NCI-H2081 (cell line): ENCODE measurements at places on chromosomes 2 and 18.
A peak's percentile ranks its signal among the peaks of the same experiment; 100 is the strongest.

DNA sequence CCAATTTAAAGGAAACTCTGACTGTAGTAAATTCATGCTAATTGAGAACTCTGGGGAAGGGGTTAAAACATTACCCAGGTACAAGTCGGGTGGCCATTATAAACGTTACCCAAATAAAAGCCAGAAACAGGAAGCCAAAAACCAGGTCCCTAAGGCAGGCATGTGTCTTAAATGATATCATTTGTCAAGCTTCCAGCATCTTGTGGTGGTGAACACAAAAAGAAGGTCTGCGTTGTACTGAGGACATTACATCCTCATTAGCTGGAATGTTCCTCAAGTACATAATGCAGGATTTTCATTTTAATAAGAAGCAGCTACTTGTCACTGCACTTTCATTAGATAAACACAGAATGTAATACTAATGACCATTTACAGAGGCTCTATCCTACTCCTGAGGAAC lies 10.9 kb downstream of the PTGR3 start:
- no peak for DNase-seq

DNA sequence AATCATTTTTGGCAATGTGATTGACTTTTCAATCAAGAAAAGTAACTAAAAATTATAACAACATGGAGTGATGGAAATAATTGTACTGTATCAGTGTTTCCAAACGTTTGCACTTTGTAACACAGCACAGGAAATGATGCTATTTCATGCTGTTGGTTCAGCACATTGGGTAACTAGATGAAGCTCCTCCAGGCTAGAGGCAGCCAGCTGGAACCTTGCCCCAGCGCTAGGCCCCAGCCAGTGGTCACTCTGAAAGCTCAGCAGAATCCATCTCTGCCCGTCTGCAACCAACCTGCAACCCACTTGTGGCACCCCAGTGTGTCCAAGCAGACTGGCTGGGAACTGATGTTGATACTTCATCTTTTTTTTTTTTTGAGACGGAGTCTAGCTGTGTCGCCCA lies 15.3 kb downstream of the UNC50 start:
- peak; percentile 35 for DNase-seq

DNA sequence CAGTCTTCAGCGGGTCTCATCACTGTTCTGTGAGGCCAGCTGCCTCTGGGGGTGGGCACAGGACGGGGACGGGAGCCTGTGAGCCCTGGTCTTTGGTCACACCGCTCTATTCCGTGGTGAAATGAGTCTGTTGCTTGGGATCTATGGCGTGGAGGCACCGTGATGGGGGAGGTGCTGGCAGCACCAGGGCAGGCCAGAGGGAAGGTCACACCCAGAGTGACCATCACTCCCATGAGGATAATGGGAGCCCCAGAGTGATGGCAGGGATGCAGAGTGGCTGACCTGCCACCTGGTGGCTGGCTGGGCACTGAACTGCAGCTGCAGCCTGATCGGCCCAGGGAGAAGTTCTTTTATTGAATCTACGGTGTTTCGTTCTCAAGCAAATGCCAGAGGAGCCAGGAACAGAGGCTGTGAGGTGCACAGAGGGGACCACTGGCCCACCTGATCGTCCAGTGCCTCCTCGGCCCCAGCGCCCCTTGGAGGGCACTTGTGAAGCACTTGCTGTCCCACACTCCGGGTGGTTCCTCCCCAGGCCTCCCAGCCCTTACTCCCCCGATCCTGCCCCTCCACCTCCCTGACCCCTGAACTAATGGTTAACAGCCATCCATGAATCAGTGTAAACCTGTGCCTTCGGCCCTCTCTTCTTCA lies 17.9 kb downstream of the KCNIP3 start:
- no peak for DNase-seq

DNA sequence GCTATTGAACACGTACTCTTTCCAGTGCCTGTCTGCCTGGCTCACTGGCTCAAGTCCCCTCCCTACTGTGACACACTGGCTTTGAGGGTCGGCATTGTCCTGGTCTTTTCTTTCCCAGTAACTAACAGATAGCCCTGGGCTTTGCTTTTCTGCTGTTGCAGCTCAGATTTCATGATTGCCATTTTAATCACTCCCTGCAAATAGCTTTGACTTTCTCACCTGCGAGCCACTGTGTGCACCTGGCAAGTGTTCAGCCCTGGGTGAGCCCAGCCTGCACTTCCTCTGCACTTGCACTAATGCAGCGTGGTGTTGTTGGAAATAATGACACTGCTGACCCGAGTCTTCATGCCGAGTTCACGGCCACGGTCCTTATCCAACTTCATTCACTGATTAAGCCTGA lies 52.9 kb downstream of the DCDC2C start:
- peak; percentile 81 for DNase-seq

GRCh38 chr2:104856973-104857261 lies 3.0 kb downstream of the POU3F3 start:
- DNase-seq, result no peak

- DNase-seq, result no peak
Observed at GRCh38 chr2:231348704-231349373, 46.7 kb upstream of the B3GNT7 start.

DNA sequence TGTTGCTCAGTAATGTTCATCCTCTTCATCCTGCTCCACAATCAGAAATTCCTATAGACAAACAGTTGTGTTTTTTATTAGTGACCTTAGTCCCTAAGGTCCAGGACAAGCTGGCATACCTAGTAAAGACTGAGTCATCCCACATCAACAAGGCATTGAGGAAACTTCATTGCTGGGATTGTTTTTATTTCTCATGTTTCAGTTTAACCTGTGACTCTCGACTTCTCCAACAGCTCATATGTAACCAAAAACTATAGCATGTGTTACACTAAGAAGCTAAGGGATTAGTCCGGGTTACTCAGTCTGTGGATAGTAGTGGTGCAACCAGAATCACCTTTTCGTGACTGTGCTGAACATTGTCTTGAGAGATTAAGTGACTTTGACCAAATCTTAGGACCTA lies 292.1 kb downstream of the RDH14 start:
- no peak for DNase-seq

DNA sequence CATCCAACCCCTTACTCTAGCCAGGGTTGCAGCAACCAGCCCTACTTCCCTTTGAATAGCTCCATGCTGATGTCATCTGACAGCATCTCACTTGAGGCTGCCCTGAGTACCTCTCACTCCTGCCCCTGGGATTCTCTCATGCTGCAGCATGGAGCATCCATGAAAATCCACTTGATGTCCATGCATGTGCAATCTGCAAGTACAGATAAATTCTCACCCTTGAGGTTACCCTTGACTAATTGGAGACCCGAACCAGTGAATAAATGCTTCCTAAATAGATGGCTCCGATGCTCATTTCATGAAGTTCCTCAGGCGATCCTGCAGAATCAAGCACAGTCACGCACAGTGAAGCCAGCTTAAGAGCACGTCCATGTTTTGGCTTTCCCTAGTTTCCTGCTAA lies 298.3 kb downstream of the RBM43 start:
- DNase-seq, result no peak

DNA sequence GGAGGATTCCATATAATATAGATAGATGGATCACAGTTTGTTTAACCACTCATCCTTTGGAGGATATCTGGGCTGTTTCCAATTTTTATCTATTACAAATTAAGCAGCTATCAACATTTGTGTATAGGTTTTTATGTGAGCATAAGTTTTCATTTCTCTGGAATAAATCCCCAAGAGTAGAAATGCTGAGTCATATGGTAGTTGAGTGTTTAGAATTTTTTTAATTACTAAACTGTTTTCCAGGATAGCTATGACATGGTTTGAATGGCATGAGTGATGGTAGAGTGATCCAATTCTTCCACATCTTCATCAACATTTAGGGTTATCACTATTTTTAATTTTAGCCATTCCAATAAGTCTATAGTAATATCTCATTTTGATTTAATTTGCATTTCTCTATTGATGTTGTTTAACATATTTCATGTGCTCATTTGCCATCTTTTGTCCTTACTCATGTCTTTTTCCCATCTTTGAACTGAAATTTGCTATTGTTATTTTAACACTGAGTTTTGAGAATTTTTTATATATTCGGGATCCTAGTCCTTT lies 31.4 kb downstream of the ABCB11 start:
- DNase-seq, result no peak

DNA sequence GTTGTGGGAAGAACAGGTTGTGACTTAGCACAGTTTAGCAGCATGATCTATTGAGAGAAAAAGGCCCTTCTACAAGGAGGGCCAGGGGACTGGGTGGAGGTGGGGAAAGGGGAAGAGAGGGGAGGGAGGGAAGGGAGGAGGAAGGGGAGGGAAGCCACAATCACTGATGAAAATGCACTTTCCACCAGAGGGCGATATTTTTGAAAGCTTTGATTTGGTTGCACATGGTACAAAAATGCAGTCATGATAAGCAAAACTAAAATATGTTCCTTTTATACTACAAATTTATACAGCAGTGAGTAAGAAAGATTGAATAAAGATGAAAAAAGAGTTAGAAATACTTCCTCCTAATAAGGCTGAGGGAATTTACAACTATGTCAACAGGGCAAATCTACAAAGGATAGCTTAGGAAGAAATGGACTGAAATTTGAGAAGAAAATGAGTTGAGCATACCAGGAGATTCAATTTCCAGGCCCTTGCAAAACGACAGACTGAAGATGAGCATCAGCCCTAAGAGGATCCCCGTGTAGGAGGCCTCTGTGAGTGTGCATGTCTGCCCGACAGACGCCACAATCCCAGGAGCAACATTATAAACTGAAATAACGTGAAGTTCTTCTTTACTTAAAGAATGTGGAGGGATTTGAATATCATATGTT lies 17.2 kb downstream of the SH3YL1 start:
- DNase-seq, result peak; percentile 58

DNA sequence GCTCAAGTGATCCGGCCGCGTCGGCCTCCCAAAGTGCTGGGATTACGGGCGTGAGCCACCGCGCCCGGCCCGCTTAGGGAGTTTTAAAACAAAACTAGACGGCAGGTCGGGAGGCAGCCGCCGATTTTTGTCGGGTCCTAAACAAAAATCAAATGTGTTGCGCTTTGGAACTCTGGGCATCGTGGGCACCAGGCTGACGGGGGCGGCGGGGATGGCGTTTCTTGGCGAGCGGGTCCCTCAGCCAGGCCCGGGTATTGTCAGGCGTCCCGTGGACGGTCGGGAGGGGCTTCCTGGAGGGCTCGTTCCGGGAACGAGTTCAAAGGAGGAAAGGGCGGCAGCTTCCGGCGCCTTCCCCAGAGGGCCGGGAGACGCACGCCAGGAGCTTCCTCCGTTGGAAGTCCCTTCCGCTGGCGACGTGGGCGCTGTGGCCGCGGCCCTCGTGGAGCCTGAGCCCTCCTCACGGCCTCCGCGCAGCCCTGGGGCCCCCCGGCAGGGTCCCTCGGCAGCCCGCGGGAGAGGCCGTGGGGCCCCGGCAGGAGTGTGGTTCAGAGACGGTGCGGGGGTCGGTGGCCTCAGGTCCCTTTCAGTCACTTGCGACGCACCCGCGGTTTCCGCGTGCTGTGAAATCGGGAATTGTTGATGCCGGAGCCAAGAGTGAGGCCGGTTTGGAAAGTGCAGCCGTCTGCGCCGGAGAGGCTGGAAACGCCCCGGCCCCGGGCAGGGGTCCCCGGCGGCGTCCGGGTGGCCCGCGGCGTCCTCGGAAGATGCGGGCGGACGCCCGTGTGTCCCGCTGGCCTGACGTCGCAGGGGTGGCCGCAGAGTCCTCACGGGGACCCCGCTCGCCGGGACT lies 59.3 kb downstream of the EMILIN2 start:
- DNase-seq, result peak; percentile 84

- DNase-seq, result peak; percentile 37
Observed at GRCh38 chr18:64037812-64038414, 68.0 kb downstream of the SERPINB8 start.

DNA sequence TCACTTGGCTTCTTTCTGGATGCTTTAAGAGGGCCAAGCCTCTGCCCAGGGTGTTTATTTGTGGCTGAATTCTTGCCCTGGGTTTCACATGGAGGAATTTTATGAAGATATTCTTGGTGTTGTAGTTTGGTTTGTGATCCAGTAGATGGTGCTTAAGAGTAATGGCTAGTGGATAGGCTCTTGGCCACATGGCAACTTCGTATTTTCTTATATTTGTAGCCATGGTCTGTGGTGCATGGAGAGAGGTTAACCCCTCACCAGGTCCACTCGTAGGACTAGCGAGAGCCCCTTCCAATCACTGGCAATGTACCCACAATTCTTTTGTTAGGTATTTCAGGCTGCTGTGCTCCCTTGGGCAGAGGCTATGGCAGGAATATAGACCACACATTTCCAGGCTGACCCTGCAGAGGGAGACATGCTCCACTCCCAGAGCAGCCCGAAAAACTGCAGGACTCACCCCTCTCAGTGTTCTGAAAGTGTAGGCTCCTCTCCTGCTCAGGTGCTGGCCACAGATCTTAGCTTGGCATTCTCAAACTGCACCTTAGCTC lies 582.1 kb upstream of the SETBP1 start:
- DNase-seq, result peak; percentile 5

GRCh38 chr2:138327967-138328366 lies 173.6 kb upstream of the SPOPL start:
- no peak for DNase-seq

DNA sequence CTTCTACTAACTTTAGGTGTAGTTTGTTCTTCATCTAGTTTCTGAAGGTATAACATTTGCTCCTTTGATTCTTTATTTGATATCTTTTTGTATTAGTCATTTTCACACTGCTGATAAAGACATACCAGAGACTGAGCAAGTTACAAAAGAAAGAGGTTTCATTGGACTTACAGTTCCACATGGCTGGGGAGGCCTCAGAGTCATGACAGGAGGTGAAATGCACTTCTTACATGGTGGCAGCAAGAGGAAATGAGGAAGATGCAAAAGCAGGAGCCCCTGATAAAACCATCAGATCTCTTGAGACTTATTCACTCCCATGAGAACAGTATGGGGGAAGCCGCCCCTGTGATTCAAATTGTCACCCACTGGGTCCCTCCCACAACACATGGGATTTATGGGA lies 544.4 kb upstream of the DSEL start:
- DNase-seq, result no peak

GRCh38 chr18:40413160-40413559 lies 1541.9 kb upstream of the PIK3C3 start:
- DNase-seq, result peak; percentile 75

- DNase-seq, result no peak
Observed at GRCh38 chr18:31596081-31596872, 4.6 kb downstream of the TTR start.

DNA sequence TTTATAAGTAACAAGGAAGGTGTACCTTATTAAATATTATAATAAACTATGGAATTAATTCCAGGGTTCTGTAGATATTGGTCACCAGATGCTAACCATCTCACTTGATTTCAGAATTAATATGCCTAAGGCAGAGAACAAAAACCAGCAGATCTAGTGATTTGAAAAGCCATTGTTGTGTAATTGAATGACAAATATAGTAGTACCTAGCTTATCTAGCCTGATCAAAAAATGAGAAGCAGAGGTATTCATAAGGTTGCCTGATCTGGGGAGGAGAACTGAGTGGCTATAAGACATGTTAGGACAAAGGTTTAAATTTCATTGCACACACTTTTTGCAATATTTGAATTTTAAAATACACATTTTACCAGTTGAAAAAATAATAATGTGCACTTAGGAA lies 132.0 kb upstream of the UBE2E3 start:
- no peak for DNase-seq
